DMS53 (cell line): ENCODE measurements at places on chromosomes 3 and 15.

GRCh38 chr3:104461431-104461830 is 905.3 kb upstream of the ALCAM start:
- DNase-seq = no peak

DNA sequence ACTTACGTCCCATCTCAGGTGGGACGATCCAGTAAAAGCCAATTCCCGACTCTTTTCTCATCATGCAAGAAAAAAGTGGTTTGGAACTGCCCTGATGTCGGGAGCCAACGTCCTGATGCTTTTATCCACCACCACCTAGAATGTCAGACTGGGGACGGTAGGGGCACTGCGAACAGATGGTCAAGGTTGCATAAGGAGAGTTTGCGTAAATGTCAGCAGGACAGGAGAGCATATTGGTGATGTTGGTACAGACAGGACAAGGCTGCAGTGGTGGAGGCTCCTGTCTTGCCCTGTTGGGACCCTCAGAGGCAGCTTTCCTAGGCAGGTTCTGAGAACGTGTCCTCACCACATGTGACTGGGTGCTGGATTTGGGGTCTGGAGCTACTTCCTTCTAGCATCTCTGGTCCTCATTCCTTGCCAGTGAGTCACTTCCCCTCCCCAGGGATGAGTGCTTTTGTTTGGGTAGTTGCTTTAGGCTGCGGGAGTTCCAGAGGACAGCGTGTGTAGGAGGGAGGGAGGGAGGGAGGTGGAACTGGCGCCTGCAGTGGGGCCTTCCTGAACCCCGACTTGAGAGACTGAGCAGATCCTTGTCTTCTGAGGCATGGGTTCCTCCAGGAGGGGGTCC is 21.0 kb downstream of the THSD4 start:
- no peak for DNase-seq

DNA sequence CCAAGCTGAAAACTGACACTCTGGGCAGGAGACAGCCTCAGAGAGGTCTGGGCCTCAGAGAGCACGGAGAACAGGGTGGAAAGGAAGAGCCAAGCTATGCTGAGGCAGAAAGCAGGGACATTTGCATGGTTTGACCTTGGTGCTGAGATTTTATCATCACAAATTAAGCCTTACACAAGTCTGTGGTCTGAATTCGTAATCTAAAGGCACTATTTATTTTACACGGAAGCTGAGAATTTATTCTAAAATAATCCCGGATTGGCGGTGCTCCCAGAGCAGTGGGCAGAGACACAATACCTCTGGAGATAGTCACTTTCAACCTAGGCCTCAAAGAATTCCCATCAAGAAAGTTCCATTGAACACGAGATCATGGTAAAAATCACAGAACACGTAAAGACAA is 47.5 kb downstream of the CFAP92 start:
- DNase-seq = no peak

DNA sequence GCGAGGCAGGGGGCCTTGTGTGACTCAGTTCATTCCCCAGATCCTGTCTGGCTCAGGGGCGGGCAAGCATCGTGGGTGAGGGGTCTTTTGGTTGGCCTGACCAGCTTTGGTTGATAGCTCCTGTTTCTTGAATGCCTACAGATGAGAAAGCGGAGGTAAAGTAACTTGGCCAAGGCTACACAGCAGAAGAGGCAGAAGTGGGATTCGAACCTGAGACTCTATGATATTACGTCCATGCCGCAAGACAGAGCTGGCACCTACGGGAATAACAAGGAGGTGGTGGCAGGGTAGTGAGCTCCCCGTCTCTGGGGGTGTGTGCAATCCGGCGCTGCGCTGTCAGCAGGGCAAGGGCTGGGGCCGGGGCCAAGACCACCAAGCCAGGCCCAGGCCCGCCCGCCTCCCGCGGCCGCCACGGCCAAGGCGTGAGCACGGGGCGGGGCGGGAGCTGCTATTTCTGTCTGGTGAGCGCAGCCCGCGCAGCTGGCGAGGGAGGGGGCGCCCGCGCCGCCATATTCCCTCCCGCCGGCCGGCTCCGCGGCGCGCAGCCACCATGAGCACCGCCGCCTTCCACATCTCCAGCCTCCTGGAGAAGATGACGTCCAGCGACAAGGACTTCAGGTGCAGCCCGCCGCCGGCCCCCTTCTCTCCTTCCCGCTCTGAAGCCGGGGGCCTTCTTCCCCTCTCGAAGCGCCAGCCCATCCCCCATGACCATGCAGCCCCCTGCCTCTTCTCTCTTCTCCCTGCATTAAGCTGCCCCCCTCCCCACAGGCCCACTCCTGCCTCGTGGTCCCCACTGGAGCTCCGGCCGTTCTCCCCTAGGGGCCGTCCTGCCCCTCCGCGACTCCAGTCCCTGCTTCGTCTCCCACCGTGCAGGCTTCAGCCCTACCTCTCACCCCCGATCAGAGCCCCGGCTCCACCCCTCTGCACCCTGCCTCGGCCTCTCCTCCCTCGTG is at the start of gene CAND2:
Gene CAND2, plus strand, starts transcription at position 510 of the 953 bp plus-strand sequence. Its CDS starts 41 bp downstream, at position 551.
- DNase-seq = peak; percentile 38

- no peak for DNase-seq
These were observed 376.6 kb upstream of the ONECUT1 start for GRCh38 chr15:53166684-53167201.
